ENCODE measurements at places on chromosomes 6 and 20. TPM values are rescaled to one million over a fixed set of nuclear protein-coding genes. Genes with fewer than 3 reads are reported as not detected.

DNA sequence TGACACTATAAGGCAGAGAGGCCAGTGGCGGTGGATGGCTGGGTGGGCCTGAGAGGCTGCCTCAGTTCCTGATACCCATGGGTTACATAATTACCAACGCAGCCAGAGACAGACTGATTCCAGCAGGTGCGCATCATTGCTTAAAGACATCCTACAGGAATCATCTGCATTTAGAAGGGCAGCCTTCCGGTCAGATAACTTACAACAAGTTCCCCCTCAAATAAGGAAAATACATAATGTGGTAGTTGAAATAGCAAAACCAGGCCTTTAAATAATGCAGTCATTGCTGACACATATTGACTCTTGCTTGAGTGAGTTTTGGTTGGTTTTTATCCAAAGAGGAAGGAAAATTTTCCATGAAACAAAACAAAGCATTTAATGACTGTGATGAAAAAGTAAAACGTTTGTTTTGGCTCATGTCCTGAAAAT, 81.9 kb downstream of the SIM1 start:
- H3K36me3 ChIP-seq = no peaks in the 10 kb centered on the region
- H3K4me1 ChIP-seq = no peaks in the 10 kb centered on the region
- no peak for DNase-seq
- peaks cover 2% of the 10 kb centered on the region for H3K27me3 ChIP-seq

The GJE1 gene
- not detected for total RNA-seq

The ME1 gene
- 2.1 TPM for total RNA-seq

DNA sequence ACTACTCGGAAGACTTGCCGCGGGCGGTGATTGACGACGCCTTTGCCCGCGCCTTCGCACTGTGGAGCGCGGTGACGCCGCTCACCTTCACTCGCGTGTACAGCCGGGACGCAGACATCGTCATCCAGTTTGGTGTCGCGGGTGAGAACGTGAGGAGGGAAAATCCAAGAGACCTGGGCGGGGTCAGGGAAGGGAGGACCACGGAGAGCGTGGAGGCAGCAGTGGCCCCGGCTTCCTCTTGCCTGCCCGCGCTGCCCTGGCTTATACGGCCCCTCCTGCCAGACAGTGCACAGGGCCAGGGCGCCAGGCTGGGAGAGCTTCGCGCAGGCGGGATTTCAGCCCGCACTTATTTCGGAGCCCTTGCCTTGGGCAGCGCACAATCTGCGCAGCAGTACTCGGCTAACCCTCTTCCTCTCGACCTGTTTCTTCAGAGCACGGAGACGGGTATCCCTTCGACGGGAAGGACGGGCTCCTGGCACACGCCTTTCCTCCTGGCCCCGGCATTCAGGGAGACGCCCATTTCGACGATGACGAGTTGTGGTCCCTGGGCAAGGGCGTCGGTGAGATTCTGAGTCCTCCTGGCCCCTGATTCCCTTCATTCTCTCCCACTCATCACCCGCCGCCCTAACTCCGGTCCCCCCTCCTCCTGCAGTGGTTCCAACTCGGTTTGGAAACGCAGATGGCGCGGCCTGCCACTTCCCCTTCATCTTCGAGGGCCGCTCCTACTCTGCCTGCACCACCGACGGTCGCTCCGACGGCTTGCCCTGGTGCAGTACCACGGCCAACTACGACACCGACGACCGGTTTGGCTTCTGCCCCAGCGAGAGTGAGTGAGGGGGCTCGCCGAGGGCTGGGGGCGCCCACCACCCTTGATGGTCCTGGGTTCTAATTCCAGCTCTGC, 2.0 kb downstream of the MMP9 start:
- no peak overlapping the region for H3K4me3 ChIP-seq
- H3K36me3 ChIP-seq = no peaks in the 10 kb centered on the region
- H3K27ac ChIP-seq = no peak overlapping the region
- no peak for DNase-seq
- peaks cover 3% of the 10 kb centered on the region for H3K4me1 ChIP-seq

The EDN3 gene
- 1.1 TPM for total RNA-seq

GRCh38 chr20:1462001-1462400, 4.6 kb downstream of the NSFL1C start:
- H3K4me3 ChIP-seq = no peak overlapping the region
- no peak for DNase-seq
- no peak overlapping the region for H3K27ac ChIP-seq
- no peaks in the 10 kb centered on the region for H3K27me3 ChIP-seq
- peaks cover 40% of the 10 kb centered on the region for H3K36me3 ChIP-seq
- H3K4me1 ChIP-seq = peaks cover 14% of the 10 kb centered on the region

The KIAA1755 gene
- 0.66 TPM for total RNA-seq

The CALHM6 gene
- 43.4 TPM for total RNA-seq

The ZNF334 gene
- total RNA-seq = 3.8 TPM

DNA sequence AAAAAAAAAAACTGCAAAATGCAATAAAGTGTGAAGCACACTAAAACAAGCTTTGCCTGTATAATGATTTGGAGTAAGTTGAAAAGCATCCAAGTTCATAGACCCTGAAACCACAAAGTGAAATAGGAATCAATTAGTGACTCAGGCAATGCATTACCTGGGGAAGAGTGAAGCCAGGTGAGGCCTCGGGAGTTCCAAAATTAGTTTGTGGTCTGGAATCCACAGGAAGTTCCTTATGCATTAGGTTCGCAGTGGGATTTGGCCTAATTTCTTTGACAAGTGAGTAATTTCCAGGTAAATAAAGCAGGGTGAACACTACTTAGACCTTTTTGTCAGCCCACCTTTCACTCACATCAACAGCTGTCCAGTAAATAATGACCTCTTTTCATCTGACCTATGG, 490.8 kb downstream of the CBLN4 start:
- H3K27ac ChIP-seq = no peak overlapping the region
- no peaks in the 10 kb centered on the region for H3K27me3 ChIP-seq

The XKR7 gene
- total RNA-seq = under 0.01 TPM

The AVP gene
- total RNA-seq = 0.33 TPM

GRCh38 chr6:2127484-2127911, 117.9 kb downstream of the GMDS start:
- H3K4me3 ChIP-seq = no peak overlapping the region
- no peaks in the 10 kb centered on the region for H3K27me3 ChIP-seq
- DNase-seq = no peak
- H3K36me3 ChIP-seq = no peaks in the 10 kb centered on the region

DNA sequence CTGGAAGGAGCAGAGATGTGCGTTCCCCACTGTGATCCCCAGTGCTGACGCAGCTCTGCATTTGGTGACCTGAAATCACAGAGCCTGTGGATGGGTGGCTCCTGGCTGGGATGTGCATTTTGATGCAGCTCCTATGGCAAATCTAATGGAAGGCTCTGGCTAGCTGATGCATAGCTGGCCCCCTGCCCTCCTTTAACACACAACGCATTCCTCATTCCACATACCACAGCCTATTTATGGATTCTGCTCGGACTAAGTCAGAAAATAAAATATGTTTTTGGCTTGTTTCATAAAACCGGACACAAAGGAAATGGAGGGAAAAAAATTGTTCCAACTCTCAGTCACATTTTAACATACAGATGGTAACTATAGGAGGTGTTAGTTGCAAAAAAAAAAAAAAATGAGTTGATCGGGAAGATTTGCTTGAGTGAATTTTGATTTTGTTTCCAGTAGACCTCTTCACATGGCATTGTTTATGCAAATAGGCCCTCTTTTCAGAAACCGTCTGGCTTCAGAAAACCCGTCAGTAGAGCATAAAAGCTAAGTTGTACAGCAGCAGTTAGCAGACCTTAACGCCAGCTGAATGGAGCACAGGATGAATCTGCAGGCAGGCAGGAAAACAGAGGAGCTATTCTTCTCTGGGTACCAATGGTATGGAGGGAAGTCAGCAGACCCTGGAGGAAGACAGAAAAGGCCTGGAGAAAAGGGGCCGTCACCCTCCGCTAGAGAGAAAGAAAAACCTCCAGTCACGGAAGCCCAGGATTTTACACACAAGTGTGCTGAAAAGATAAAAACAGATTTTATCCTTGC, 215.4 kb downstream of the HDGFL1 start:
- H3K27ac ChIP-seq = no peak overlapping the region
- no peak overlapping the region for H3K4me3 ChIP-seq

DNA sequence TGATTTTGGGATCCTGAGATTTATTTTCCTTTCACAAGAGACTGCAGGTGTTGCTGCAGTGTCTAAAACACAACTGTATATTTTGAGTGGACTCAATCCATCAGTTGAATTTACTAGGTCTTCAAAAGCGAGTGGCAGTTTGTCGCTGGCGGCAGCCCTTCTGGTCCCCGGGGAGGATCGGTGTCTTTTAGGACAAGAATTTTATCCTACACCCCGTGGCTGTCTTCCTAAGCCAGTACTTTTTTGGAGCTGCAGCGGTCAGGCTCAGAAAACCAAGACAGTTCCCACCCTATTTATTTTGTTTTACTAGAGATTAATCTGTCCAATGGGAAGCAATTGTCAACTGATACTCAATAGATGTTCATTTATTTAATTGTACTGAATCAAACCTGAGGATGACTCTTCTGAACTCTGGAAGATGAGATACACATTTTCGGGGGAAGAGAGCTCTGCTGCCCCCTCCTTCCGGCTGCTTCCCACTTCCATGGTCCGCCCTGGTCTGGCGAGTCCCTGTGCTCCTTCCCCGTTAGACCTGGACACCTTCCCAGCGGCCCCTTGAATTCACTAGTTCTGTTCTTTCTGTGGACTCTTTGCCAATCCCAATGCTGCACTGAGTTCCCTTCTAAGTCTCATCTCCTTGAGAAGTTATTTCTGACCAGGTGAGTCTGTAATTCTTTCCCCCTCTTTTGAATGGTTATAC, 90.6 kb downstream of the ERMARD start:
- no peak overlapping the region for H3K27ac ChIP-seq
- no peak for DNase-seq
- H3K4me3 ChIP-seq = no peak overlapping the region
- no peaks in the 10 kb centered on the region for H3K36me3 ChIP-seq
- H3K4me1 ChIP-seq = no peaks in the 10 kb centered on the region

- H3K4me1 ChIP-seq = no peaks in the 10 kb centered on the region
- H3K27me3 ChIP-seq = no peaks in the 10 kb centered on the region
- no peak for DNase-seq
- H3K27ac ChIP-seq = no peak overlapping the region
- no peak overlapping the region for H3K4me3 ChIP-seq
- H3K36me3 ChIP-seq = no peaks in the 10 kb centered on the region
These were observed 579.1 kb downstream of the BMP2 start for GRCh38 chr20:7346562-7346961.

The HLA-DPA1 gene
- total RNA-seq = 700 TPM

GRCh38 chr20:37528446-37529213, 954 bp upstream of the BLCAP start:
- peaks cover 9% of the 10 kb centered on the region for H3K4me1 ChIP-seq
- no peak for DNase-seq
- H3K27me3 ChIP-seq = peaks cover 2% of the 10 kb centered on the region
- no peak overlapping the region for H3K27ac ChIP-seq
- no peaks in the 10 kb centered on the region for H3K36me3 ChIP-seq

The RAD21L1 gene
- not detected for total RNA-seq

DNA sequence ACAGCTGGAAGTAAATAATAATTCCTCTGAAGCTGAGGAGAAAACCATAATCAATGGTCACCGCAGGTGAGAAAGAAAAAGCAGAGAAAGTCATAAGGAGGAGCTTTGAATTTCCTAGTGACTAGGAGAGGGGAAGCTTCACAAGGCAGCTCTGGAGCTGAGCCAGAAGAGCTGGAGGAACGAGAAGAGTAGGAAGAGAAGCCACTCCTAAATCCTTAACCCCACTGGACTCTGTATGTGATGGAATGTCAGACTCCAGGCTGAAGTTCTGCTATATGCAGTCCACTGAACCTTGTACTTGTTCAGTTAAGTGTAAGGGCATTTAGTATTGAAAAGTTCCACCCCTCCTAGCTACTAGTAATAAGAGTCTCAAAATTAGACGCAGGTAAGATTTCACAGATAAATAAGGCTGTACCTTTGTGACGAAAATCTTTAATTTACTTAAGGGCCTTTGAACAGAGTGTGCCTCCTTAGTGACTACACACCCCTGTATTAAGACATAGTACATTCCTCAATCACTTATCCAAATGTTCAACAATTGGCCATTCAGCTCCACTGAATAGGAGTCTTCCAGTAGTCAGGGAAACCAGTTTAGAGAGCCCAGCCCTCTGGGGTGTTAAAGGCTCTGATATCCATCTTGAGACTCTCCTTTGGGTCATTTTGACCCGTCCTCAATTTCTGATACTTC, 71.4 kb upstream of the UFL1 start:
- DNase-seq = no peak
- H3K36me3 ChIP-seq = no peaks in the 10 kb centered on the region
- no peak overlapping the region for H3K27ac ChIP-seq
- H3K4me3 ChIP-seq = no peak overlapping the region
- H3K27me3 ChIP-seq = no peaks in the 10 kb centered on the region
- no peaks in the 10 kb centered on the region for H3K4me1 ChIP-seq

All from thymus (tissue), 14 donors.